ENCODE measurements at places on chromosomes 12 and 14.
A peak's percentile ranks its signal among the peaks of the same experiment; 100 is the strongest.

DNA sequence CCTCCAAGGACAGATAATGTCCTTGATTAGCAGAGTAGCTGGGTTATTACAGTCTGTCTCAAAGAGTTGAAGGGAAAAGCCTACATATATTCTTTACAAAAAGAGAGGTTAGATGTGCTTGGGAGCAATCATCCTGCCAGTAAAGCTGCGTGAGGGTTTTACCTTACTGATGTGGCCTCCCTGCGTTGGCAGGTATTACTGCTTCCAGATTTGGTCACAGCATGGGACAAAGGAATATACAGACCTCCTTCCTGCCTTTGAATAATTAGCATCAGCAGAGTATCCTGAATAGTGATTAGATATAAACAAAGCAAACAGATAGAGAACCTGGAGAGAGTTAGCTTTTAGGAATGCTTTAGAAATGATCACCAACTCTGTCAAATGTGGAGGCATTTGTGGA, 69.6 kb downstream of the TMTC2 start:
- DNase-seq = no peak

GRCh38 chr14:33847066-33847465, 103.8 kb downstream of the EGLN3 start:
- no peak for DNase-seq

DNA sequence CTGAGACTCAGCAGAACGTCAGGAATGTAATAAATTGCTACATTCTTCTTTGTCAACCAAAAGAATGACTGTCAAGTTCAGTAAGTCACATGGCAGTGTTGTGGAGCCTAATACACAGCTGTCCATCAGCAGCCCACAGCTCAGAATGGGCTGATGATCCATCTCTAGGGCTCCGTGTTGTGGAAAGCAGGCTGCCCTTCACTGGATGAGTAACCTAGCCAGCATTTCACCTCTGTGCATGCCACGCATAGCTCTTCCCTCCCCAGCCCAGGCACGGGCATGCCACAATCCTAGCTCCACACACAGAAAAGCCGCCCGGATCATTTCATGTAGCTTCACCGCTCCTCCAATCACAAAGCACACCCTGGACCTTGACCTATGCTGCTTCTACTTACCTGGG, 878.0 kb upstream of the TMEM132C start:
- DNase-seq = no peak

- no peak for DNase-seq
Measured at GRCh38 chr14:74981833-74982232, 20.9 kb upstream of the EIF2B2 start.

DNA sequence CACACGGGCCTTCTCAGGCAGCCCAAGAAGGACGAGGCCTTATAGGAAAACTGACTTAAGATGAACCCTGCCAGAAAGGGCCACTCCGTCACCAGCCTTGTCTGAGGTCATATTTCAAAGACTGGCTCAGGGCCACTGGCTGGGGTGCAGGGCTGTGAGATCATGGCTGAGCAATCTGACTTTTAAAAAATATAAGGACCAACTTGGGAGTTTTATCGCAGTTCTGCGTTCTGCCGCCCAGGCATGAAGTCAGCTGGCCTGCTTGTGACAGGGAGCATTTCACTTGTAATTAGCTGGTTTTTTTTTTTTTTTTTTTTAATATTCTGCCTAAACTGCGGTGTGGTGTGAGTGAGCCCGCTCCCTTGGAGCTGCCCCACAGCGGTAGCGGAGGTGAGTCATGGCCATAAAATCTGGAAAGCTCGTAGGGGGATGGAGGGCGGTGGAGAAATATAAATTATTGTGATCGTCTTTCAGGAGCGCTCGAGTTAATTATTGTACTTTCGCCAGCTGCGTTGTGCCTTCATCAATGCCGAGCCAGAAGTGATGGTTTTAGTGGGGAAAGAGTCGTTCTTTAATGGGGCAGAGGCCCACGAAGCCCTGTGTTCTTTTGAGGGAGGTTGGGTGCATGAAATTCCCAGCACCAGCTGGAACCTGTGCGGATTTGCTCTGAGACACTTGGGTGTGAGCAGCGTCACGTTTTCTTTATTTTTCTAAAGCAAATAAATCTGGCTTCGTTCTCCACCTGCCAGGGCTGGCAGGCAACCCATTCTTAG, 231.9 kb downstream of the C12orf75 start:
- DNase-seq = no peak

DNA sequence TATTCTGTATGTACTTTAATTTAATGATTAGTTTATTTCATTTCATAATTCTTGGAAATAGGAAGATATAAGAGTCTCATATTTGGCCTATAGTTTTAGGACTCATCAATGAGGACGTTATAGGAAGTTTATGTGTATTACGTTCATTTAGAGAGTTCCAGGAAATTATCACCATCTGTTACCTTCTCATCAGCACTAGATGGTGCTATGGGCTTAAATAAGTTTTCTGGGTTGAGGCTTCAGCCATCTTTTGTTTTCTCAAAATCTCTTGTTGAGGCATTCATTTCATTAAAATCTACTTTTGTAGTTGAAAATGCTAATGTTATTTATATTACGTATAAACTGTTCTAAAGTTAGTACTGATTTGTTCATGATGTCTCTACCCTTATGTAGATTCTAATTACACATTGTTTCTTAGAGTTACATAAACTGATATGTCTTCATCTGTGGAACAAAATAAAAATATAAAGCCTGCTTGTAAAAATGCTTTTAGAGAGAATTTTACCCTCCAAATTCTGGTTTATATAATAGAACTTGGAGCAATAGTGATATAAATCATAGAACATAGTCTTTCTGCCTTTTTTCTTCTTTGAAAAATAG, 89.2 kb downstream of the CFAP54 start:
- no peak for DNase-seq

DNA sequence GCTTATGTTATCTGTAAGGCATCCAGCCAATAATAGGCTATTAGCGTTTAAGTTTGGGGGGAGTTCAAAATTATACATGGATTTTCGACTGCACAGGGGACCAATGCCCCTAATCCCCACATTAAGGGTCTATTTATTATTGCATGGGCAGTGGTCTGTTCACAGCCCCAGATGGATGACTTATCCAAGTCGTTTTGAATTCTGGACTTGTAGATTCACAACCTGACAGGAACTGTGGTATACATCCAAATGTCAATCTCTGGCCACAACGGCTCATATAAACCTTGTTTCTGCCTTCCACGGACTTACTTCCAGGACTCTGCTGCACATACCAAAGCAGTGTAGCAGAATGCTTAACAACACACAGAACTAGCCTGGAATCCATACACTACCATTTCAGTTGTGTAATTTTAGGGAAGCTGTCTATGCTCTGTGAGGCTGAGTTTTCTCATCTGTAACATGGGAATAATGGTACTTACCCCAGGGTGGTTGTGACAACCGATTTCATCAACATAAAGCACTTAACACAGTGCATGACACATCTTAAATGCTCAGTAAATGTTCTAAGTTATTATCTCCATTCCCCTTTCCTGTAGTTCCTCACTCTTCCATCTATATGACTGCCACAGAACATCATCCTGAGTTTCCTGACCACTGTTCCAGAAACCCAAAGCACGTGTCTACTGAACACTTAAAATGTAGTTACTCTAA, 3.7 kb downstream of the DDX24 start:
- DNase-seq = no peak

GRCh38 chr14:55545779-55546178, 34.2 kb upstream of the KTN1 start:
- DNase-seq = no peak

- no peak for DNase-seq
Measured at GRCh38 chr12:80846952-80847351, 90.8 kb downstream of the LIN7A start.

DNA sequence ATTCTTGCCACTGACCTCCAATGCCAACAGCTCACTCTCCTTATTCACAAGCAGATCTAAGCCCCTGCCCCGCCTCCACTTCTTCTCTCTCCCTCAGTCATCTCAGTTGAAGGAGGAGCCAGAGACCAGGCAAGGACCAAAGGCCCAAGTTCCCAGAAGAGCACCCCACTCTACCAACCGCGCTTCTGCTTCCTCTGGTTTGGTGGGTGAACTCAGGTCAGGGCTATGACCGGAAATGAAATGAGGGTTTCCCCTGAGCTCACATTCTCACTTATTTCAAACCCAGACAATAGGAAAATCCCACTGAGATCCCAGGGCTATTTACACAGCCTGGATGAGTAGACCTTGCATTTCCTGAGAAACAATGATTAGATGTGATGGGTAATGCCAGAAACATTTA, 9.9 kb downstream of the DPF3 start:
- DNase-seq = no peak

DNA sequence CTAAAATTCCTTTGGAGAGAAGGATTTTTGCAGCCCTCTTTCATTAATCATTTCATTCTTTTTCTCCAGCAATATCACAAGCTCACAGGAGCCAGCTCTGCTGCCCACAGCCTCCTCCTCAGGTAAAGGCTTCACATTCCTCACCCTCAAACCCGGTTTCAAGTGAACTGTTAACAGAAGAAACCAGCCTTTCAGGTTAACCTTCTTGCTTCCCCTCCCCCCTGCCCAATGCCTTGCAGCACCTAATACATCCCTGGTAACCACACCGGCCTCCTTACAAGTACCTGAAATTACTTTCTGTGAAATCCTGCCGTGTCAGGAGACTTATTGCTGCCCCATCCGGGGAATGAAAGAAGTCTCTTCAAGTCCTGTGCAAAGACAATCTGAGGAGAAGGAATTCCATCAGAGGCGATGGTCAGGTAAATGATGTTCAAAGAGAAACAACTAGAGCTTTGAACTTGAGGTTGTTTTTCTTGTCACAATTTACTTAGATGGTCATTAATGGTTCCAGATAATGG, 111.2 kb downstream of the MYRFL start:
- no peak for DNase-seq

DNA sequence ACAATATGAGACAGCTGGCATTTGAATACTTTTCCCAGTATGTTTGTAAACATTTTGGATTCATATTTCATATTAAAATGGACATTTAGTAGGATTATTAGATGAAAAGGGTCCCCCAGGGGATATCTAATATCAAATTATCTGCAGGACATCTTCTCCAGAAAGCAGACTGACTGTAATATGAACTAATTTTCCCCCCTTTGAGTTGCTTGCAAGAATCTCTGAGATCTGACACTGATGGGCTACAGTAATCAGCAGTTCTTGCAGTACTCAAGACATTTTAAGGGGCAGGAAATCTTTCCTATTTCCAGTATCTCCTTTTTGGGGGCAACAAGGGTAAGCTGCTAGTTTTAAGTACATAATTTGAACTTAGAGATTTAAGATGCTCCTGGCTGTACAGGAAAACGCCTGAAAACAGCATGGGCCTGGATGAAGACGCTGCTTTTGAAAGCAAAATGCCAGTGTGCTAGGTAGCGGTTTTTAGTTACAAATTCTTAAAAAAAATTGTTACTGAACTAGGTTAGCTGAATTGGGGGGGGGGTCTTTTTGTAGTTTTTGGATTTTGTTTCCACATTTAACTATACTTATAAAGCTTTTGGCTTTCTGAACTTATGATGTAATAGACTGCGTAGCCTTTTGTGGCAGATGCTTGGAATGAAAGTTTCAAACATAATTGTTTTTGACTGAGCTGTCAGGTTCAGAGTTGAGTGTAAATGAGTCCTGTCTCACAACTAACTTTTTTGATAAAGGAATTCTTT, 2.2 kb downstream of the FRMD6 start:
- no peak for DNase-seq

GRCh38 chr14:96229315-96229714, 24.7 kb downstream of the BDKRB2 start:
- DNase-seq = no peak

GRCh38 chr12:3964439-3964838, 91.2 kb upstream of the PARP11 start:
- DNase-seq = no peak

DNA sequence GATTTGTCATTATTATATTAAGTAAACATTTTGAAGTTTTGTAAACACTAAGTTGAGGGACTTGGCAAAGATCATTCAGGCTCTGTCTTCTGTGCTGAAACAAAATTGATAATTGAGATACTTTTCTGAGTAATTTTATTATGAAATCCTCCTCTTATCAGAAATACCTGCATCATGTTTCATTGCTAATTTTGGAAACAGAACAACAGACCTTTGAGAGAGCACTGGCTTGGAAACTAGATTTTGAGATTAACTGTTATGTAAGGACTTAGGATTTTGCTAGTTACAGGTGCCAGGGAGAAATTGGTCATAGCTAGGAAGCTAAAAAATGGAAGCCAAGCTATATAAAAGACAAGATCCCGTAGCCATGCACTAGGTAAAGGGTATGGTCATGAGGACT, 201.7 kb upstream of the DCN start:
- DNase-seq = no peak

- DNase-seq = no peak
Measured at GRCh38 chr14:87450193-87450592, 542.8 kb downstream of the GALC start.

- DNase-seq = no peak
Measured at GRCh38 chr12:126390969-126391566, 1325.8 kb downstream of the AACS start.

- DNase-seq = no peak
Measured at GRCh38 chr12:76790564-76791552, 26.9 kb downstream of the ZDHHC17 start.

- DNase-seq = peak; percentile 39
Measured at GRCh38 chr14:90276646-90277367, 20.5 kb downstream of the PSMC1 start.

- DNase-seq = no peak
Measured at GRCh38 chr12:128827724-128828123, 4.0 kb upstream of the SLC15A4 start.

- no peak for DNase-seq
Measured at GRCh38 chr14:26032348-26032747, 565.5 kb downstream of the NOVA1 start.

DNA sequence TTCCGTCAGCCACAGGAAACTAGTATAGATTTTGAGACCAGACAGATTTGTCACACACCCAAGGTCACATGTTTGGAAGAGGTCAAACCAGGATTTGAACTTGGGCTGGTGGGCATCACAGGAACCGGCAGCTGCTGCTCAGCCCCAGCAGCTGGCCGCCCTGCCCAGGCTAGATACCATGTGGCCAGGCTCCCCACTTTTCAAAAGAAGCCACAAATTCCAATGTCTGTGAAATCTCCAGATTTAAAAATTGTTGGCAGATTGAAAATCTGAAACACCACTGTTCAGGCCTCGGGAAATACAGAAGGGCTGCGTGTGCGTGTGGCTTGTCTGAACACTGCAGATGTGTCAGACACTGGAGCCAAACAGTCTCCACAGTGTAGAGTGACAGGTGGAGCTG, 30.4 kb downstream of the MMAB start:
- no peak for DNase-seq

DNA sequence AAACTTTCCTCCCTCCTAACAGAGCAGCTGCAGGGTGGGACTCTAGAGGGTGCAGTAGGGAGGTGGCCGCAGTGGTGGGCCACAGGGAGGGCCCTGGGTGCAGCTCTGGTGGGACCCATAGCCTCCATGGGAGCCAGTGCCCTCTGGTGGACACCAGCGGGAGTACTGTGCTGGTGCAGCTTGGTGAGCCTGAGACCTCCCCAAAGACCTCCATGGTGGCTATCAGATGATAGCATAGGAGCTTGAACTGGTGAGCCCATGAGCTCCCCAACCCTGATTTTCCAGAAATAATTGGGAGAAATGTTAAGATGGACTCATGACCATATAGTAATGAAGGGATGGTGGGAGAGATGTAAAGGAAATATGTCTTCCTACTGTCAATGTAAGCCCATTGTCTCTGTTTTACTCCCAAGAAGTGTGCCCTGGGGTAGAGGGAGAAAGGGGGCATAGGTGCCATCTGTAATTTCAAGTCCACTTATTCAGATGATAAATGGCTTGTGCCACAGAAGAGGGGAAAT, 98.7 kb downstream of the GAS2L3 start:
- peak; percentile 62 for DNase-seq

- DNase-seq = no peak
Measured at GRCh38 chr12:110256780-110257431, 24.1 kb upstream of the ATP2A2 start.
